RWPE1 (cell line): ENCODE measurements at places on chromosomes 12 and 14.

GRCh38 chr14:34833549-34834523 lies 41.3 kb downstream of the BAZ1A start:
- no peak for DNase-seq

GRCh38 chr12:27984275-27984674 lies 11.7 kb upstream of the PTHLH start:
- DNase-seq: peak; percentile 53

GRCh38 chr14:103356024-103356682 lies 22.1 kb downstream of the EIF5 start:
- no peak for DNase-seq

DNA sequence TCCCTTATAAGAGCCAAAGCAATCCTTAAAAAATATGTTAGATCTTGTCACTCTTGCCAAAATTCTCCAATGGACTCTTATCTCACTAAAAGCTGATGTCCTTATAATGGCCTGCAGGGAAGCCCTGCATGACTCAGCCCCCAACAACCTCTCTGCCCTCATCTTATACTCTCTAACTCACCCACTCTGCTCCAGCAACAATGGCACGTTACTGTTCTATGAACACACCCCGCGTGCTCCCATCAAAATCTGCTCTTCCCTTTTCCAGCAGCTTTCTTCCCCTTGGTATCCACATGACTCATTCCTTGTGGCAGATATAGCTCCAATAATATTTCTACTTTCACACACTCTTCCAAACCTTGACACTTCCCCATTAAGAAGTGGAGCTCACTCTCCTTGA lies 108.1 kb downstream of the DENND5B start:
- peak; percentile 15 for DNase-seq

- DNase-seq: no peak
Measured at GRCh38 chr12:55762646-55763045, 19.7 kb downstream of the GDF11 start.

DNA sequence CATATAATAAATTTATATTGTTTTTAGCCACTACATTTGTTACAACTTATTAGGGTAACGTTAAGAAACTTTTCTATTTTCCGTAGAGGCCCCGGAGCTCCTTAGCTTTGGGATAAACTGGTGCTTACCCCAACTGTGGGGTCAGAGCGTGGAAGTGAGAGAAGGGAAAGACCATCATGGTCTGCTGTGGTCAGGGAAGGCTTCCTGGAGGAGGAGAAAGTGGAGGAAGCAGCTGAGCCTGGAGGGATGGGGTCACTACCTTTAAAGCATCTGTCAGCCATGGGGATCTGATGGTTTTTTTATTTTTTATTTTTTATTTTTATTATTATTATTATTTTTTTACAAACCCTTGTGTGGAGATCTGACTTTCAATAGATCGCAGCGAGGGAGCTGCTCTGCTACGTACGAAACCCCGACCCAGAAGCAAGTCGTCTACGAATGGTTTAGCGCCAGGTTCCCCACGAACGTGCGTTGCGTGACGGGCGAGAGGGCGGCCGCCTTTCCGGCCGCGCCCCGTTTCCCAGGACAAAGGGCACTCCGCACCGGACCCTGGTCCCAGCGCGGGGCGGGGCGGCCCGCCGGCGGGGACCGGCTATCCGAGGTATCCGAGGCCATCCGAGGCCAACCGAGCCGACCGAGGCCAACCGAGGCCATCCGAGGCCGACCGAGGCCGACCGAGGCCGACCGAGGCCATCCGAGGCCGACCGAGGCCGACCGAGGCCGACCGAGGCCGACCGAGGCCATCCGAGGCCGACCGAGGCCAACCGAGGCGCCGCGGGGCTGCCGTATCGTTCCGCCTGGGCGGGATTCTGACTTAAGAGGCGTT lies 1101.2 kb upstream of the TMEM132C start:
- peak; percentile 82 for DNase-seq

DNA sequence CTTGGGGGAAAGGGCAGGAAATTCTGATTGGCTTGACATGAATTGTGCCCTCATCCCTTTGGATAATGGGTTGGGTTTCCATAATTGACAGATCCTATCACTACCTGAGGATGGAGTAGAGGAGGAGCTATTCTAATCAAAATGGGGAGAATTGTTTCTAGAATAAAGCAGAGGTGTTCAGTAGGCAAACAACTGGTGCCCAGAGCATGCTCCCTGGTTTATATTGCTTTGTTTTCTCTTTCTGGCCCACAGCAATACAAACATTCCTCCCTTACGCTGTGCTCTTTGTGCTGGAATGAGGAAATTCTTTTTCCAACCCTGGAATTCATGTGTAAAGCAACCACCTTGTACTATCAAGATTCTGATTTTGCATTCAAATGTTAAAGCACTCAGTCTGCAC lies 147.4 kb downstream of the RASSF9 start:
- no peak for DNase-seq

- peak; percentile 67 for DNase-seq
Measured at GRCh38 chr12:57176846-57177245, 29.4 kb upstream of the LRP1-AS start.

DNA sequence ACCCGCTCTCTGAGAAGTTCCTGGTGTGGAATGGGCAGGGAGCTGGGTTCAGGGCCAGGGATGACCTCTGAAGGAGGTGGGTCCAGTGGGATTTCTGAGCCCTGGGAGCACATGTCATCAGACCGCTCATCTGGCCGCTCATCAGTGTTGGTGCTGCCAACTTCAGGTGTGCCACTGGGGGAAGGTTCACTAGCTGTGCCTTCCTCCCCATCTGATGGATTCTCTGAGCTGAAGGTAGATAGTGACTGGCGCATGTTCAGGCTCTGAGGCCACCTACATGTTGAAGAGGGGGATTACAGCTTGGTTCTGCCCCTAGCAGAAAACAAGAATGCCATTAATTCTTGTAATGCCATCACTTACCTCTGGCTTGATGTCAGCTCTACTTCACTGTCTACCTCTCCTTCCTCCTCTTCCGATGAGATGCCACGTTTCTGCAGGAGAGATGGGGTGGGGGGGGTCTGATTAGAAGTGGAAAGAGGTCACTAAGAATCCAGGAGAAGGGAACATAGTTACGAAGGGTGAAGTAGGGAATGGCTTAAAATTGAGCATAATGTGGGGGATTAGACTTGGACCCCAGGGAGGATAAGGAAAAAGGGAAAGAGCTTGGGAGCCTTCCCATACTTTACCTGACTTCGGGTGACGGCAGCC lies 17.2 kb downstream of the MAP3K12 start:
- DNase-seq: no peak

DNA sequence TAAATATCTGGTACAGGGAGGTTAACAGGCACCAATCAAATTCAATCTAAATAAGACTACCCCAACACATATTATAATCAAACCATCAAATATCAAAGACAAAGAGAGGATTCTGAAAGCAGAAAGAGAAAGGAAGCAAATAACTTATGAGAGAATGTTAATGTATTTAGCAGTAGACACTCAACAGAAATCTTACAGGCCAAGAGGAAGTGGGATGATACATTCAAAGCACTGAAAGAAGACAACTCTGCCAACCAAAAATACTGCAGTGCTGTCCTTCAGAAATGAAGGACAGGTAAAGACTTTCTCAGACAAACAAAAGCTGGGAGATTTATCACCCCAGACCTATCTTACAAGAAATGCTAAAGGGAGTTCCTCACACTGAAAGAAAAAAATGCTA lies 95.9 kb upstream of the PTHLH start:
- DNase-seq: no peak

DNA sequence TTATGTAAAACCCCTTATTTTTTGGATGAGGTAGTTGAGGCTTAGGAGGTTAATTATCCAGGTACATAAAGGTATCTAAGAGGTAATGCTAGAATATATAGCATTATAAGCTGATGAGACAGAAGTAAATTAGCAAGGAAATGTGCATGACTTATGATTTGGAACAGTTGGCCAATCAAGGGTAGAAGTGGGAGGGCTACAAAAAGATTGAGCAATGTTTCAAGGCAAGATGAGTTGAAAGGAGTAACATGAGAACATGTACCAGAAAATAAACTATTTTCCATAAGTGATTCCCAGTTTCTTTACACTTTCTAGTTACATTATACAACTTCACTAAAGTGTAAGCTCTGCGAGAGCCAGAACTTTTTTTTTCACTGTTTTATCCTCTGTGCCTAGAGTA lies 290.9 kb downstream of the LRIG3 start:
- no peak for DNase-seq
